ENCODE measurements at places on chromosomes 1 and 21.

- DNase-seq, result peak; percentile 61
Observed at GRCh38 chr1:31760471-31761470, 3.4 kb downstream of the ADGRB2 start.

GRCh38 chr1:212218911-212219310 lies 66.3 kb upstream of the PPP2R5A start:
- peak; percentile 24 for DNase-seq

DNA sequence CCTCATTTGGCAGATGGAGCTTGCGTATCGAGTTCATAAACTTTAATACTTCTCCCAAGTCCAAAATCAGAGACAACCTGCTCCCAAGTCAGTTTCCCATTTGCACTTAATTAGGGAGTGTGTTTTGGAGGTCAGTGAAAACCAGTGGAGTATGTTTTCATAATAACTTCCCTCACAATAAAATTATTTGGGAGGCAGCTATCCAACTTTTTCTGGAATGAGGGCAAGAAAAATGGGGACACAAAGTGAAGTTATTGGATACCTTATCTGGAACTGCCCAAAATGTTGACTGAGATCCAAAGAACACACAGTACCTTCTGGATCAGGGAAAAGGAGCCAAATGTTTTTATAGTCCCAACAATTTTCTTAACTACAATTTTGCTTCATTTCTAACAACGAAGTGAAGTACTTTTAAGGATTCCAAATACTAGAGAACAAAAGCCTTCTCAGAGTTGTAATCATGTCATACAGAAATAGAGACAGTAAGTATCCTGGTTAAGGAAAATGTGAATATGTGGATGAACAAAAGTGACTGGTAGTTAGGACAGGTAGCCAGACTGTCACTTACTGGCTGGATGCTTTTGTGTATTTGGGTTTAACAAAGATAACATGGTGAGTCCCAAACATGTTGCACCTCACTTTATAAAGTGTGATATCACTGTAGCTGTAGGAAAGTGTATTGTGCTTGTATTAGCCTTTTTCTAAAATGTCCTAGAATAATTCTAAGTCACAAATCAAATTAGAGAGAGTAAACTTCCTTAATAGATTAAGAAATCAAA lies 325.0 kb downstream of the HLX start:
- no peak for DNase-seq

GRCh38 chr1:185914089-185914488 lies 179.9 kb downstream of the HMCN1 start:
- DNase-seq, result no peak

DNA sequence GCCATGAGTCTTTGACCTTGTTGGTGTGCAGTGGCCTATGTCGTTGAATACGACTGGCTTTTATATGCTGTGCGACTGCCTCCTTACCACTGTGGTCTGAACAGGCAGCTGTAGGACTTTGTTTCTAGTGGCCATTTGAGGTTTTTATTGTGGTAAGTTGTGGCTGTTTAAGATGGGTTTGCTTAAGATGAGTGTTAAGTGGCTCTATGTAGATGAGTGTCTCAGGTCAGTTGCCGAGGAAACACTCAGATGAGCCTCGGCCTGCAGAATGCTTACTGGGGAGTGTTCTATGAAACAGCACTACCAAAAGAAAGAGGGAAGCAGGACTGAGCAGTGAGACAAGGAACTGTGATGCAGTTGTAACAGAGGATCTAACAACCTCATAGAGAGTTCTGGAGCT lies 14.9 kb upstream of the CD1C start:
- no peak for DNase-seq

DNA sequence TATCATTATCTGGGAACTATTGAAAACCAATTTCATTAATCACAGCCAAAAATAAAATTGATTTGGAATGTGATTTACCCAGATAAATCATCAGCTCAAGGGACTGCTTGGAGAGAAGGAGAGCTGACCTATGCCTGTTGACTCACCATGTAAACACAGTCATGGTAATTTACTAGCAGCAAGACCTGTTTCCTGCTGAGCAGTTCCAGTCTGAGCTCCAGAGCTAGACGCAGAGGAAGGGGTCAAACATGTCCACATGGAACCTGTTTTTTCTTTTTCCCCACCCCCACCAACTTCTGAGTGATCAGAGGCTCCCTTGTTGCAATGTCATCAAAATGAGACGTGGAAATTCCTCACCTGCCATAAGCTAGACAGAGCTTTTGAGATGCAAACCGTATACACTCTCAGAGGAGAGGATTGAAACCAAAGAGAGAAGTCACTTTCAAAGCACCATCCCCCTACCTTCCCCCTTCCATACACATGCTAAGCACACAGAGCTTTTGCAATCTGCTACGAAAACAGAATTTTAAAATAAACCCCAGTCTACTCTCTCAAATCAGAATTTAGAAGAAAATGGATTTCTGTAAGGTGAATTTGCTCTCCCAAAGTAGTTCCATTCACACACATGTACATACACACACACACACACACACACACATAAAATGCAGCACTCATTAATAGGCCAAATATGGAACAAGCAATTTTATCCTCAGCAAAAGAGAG lies 55.9 kb upstream of the PTGFRN start:
- no peak for DNase-seq

DNA sequence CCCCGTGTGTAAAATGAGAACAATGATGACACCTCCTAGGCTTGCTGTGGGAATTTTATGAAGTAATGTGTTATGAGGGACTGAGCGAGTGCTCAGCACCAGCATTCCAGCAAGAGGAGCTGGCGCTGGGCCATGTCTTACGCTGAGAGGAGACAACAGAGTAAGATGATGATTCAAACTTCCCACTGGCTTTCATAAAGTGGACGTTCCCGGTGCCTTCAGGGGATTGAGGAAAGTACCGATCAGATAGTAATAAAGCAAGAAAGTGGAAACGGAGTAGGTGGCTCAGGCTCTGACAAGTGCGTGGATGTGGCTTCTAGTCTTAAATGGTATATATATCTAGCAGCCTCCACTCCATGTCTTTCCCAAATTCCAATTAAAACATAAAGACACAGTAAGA lies 23.8 kb downstream of the EPHA10 start:
- DNase-seq, result no peak

DNA sequence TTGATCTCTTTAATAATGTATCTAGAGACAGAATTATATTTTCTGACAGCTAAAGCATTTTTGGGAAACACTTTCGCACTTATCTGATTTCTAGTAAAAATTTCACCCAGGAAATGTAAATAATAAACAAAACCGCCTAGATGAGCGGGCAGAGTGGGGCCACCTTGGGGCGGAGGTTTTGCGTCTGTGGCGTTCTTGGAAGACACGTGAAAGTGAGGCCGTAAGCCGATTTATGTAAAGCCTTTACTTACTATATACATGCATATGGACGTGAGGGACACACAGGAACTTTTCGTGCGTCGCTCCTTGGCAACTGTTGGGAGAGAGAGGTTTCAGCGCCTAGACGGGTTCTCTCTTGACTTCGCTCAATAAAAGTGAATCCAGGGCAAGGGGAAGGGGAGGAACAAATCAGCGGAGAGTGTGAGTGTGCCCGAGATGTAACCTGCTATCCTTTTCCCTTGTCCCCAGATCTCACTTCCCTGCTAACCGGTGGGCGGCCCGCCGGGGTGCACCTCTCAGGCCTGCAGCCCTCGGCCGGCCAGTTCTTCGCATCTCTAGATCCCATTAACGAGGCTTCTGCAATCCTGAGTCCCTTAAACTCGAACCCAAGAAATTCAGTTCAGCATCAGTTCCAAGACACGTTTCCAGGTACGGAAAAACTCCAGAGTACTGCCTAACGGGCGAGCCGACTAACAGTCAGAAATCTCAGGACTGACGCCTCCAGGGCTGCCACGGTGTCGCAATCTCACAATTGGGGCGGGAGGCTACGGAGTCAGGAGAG lies 1.7 kb downstream of the HLX start:
- no peak for DNase-seq

DNA sequence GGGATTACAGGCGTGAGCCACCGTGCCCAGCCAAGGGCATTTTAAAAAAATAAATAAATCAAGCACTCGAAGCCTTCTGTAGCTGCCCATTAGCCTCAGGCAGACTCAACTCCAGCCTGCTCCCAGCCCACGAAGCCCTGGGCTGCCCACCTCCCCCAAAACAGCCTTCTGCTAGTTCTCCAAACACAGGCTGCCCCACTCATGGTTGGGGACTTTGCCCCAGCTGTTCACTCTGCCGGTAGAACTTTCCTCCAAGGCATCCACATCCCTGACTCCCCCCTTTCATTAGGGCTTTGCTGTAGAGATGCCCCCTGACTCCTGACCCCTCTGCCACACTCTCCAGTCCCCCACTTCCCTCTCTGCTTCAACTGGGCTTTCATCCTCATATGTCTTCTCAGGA lies 29.7 kb upstream of the LAPTM5 start:
- no peak for DNase-seq

GRCh38 chr1:226092965-226093364 lies 30.4 kb downstream of the H3-3A start:
- no peak for DNase-seq

GRCh38 chr1:15736038-15736891 lies at the start of gene SLC25A34:
TSS of gene SLC25A34 (plus strand) at chr1:15736258. CDS start at chr1:15736486, 228 bp downstream.
- DNase-seq, result no peak

GRCh38 chr1:164188497-164188896 lies 370.5 kb upstream of the PBX1 start:
- no peak for DNase-seq

- DNase-seq, result no peak
Observed at GRCh38 chr21:42565206-42565810, 51.7 kb downstream of the SLC37A1 start.

DNA sequence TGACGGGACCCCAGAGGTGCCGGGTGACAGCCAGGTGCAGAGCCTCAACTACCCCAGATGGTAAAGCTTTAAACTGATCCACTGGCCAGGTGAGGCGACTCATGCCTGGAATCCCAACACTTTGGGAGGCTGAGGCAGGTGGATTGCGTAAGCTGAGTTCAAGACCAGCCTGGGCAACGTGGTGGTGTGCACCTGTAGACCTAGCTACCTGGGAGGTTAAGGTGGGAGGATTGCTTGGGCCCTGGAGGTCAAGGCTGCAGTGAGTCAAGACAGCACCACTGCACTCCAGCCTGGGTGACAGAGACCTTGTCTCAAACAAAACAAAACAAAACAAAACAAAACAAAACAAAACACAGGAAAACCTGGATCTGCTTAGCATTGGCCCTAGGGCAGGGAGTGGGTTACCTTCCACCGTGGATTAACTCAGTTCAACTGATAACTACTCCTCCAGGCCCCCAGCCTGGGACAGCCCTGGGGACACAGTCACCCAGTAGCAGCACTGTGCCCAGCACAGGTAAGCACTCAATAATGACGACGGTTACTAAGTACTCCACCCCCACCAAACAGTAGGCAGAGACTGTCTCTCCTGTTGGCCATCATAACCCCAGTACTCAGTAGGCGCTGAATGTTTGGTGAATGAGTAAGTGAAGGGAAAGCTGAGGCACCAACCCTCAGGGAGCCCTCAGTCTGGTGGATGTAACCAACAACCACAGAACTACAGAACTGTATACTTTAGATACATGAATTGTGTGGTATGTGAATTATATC lies 21.6 kb downstream of the SLC66A1 start:
- DNase-seq, result no peak

- DNase-seq, result no peak
Observed at GRCh38 chr1:154962156-154962749, 671 bp upstream of the PYGO2 start.

DNA sequence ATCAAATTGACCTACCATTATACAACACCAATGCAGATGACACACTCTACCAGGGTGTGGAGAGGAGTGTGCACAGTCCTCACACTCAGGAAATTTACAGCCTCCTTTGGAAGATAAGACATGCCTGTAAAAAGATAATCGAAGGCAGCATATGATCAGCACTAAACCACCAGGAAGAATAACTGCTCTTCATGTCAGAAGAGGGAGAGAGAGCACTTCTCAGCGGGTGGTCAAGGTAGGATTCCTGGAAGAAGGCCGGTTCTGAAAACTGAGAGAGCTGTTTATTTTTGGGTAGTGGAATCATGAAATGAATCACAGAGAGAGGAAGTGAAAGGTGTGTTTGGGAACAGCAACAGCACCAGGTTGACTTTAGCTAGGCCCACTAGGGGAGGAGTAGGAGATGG lies 14.0 kb upstream of the ZNF697 start:
- DNase-seq, result no peak

DNA sequence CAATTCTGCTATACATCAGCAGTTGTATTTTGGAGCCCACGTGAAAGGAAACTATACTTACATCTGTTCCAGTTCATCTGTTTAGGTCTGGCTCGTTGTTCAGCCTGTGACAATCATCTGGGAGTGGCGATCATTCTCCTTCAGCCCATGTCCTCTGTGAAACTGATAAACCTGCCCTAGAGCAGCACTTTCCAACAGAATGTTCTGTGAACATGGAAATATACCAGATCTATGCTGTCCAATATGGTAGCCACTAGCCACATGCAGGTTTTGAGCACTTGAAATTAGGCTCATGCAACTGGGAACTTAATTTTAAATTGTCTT lies 24.5 kb upstream of the COQ8A start:
- no peak for DNase-seq

DNA sequence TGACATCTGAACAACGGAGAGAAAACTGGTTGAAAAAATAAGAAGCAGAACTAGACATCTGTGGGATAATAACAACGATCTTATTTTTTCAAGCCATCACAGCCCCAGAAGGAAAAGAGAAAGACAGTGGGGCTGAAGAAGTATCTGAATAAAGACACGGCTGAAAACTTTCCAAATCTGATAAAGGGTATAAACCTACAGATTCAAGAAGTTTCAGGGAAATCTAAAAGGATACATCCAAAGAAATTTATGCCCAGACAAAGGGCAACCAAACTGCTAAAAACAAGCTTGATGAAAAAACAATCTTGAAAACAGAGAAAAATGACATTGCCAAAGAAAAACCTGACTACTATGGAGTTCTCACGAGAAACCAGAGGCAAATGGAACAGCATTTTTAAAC lies 40.4 kb downstream of the TARBP1 start:
- DNase-seq, result no peak

GRCh38 chr1:99645203-99645602 lies 710 bp upstream of the PALMD start:
- no peak for DNase-seq

DNA sequence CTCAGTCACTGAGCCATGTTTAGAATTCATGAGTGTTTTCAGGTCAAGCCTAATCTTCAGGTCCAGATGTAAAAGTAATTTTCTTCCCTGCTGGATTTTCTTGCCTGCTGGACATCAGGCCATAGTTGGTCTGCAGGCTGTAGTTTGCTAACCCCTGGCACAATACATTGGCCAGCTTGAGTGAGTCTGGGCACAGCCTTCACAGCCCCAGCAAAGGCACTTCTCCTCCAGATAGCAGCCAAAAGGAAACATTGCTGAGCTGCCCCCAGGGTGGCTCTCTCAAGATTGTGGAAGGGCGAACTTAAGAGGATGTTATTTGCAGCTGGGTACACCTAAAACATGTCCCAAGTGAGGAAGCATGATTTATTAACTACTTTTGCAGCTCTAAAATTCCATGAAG lies 126.8 kb downstream of the PIK3R3 start:
- DNase-seq, result no peak

GRCh38 chr21:28336314-28336713 lies 656.4 kb downstream of the LTN1 start:
- no peak for DNase-seq

All from stimulated activated CD4-positive, alpha-beta T cell treated with anti-CD3 and anti-CD28 coated beads, Interleukin-4, amount 100 ng/mL, for 24 hours (primary cell).